ENCODE measurements at places on chromosomes 12 and 14. TPM values are rescaled to one million over a fixed set of nuclear protein-coding genes. Genes with fewer than 3 reads are reported as not detected.

DNA sequence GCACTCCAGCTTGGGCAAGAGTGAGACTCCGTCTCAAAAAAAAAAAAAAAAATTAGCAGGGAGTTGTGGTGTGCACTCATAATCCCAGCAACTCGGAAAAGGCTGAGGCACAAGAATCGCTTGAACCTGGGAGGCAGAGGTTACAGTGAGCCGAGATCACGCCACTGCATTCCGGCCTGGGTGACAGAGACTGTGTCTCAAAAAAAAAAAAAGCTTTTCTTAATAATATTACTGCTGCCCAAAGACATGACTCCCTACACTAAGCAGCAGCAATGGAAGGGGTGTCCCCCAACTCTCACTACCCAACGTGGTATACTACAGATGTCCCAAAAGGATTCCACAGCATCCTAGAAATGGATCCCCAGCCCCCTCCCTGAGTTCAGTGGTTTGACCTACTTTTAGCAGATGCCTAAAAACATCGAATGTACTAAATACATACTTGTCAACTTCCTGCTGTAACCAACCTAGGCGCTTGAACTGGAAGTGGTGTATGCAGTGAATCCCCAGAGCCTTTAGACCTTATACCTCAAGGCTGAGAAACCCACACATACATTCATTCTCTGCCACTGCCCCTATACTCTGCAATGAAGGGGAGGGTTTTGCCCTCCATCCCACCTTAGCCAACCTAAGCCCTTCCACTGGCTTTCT is 8.5 kb upstream of the FKBP11 start:
- DNase-seq, result no peak

The INSM2 gene
- total RNA-seq, result not detected

DNA sequence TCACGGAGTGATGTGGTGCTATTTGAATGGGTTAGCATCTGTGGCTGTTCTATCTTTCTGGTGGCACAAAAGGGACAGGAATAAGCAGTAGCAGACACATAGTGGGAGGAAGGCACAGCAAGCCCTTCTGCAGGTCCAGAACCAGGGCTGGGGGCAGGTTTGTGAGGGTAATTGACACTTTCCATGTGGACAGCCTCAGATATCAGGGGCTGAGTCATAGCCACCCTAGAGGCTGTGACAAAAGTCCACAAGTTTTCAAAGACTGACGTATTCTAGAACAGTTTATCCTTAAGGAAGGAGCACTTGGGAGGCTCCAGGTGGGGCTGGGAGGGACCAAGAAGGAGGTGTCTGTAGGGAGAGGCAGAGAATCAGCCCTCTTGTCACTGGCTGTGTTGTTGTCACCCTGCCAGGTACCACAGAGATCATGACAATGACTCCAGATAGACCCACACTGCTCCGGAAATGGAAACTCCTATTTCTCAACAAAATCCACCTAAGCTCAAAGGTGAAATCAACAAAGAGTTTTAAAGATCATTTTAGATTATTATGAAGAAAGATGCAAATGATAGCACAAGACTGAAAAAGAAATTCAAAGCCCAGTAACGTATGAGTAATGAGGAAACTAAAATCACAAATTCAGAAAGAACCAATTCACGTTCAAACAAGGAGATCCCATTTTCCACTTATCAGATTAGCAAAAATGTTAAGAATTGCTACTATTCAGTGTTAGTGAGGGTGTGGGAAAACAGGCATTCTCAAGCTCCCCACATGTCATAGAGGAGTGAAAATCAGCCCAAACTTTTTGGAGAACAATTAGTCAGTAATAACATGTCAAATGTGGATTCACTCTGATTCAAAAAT is 48.3 kb downstream of the NFKBIA start:
- no peak for DNase-seq

GRCh38 chr12:81354327-81354932 is 276.6 kb downstream of the ACSS3 start:
- no peak for DNase-seq
